ENCODE measurements at places on chromosomes 11 and 22. TPM values are rescaled to one million over a fixed set of nuclear protein-coding genes. Genes with fewer than 3 reads are reported as not detected.

Gene MMP8
- not detected for total RNA-seq

Gene HBE1
- total RNA-seq = 32.7 TPM

Gene ZNF215
- 10.7 TPM for total RNA-seq

Gene SCN3B
- total RNA-seq = not detected

- DNase-seq = no peak
Measured at GRCh38 chr22:29886596-29886995, 3.6 kb downstream of the MTMR3 start.

- no peak for DNase-seq
Measured at GRCh38 chr11:22725079-22725478, 58.7 kb downstream of the GAS2 start.

DNA sequence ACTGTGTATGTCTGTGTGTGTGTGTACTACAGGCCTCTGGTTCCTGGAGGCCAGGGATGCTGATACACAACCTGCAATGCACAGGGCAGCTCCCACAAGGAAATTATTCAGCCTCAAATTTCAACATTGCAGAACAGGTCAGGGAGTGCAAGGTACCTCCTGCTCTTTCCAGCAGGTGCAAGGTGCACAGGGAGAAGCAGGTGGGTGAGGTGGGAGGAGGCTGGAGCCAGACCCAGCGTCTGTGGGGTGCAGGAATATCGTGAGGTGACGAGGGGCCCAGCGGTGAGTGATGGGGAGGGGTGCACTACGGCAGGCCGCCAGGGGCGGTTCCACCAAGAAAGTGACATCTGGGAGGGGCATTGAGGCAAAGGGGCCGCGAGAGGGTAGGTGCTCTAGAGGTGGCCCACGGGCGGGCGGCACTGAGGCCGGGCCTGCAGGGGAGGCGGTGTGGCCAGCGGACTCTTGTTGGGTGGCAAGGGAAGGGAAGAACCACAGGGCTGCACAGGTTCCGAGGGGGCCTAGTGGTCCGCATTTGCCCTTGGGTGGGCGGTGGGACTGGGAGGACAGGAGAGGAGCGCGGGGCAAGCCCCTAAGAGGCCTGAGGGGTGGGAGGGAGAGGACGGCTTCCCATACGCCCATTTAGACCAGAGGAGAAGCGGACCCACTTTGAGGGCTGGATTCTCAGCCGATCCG is 21.6 kb downstream of the DGCR6L start:
- DNase-seq = no peak

- peak; percentile 84 for DNase-seq
Measured at GRCh38 chr11:70399681-70400112, 1.4 kb downstream of the CTTN start.

GRCh38 chr11:113504586-113504985 is 29.4 kb upstream of the DRD2 start:
- DNase-seq = no peak

GRCh38 chr22:31295831-31296657 is 3.8 kb upstream of the PIK3IP1 start:
- DNase-seq = no peak

DNA sequence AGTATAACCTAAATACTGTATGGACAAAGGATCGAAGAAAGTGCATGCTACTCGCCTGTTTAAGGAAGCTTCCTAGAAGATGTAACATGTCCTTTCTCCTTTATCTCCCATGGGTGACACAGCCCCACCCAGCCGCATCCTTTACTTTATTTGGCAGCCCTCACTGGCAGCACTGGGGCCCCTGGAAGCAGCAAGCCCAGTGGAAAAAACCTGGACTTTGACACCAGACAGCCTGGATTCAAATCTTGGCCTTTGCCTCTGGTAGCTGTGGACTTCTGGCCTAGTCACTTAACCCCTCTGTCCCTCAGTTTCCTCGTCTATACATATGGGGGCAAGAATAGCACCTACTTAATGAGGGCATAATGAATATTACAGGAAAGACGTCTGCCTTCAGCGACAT is 67.1 kb downstream of the MYEOV start:
- no peak for DNase-seq

- DNase-seq = peak; percentile 39
Measured at GRCh38 chr11:104105155-104105554, 58.8 kb downstream of the PDGFD start.

- DNase-seq = no peak
Measured at GRCh38 chr22:19872779-19873137, 18.1 kb upstream of the GNB1L start.

GRCh38 chr11:58958500-58958899 is 19.2 kb downstream of the GLYATL1 start:
- no peak for DNase-seq

DNA sequence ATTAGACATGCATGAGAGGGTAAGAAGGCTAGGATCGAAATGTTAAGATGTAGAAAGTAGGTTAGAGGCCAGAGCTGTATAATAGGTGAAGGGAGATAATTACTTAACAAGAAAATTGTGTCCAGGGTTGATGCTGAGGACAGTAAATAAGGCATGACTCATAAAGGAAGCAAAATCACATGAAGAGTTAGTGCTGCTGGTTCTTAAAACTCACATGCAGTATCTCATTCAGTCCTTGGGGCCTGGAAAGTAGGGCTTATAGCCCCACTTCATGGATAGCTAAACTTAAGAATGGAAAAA is 130.2 kb downstream of the NCAM1 start:
- no peak for DNase-seq

- no peak for DNase-seq
Measured at GRCh38 chr11:20125927-20126326, 34.3 kb downstream of the DBX1 start.

GRCh38 chr11:40130427-40130826 is 1329.0 kb downstream of the LRRC4C start:
- peak; percentile 58 for DNase-seq
